ENCODE measurements at places on chromosomes 1 and 21.

- DNase-seq: no peak
These were observed 24.0 kb downstream of the HS2ST1 start for GRCh38 chr1:86938450-86938849.

DNA sequence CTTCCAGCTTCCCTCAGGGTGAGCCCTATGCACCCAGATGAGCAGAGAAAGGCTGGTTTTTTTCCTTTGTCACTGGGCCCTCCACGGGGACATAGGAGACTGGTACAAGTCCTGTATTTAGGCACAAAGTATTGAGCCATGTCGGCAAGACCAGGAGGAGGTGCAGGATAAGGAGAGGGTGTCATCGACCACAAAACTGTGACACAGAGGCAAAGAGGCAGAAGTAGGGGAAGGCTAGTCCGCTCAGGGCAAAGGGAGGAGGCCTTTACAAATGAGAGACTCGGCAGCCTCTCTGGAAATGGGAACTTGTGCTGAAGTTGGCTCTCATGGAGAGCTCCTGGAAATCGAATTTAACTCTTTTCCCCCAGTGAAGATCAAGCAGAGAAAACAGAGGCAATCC lies 70.7 kb upstream of the CAMK1G start:
- DNase-seq: no peak

GRCh38 chr1:81226603-81226928 lies 574.2 kb upstream of the ADGRL2 start:
- no peak for DNase-seq

DNA sequence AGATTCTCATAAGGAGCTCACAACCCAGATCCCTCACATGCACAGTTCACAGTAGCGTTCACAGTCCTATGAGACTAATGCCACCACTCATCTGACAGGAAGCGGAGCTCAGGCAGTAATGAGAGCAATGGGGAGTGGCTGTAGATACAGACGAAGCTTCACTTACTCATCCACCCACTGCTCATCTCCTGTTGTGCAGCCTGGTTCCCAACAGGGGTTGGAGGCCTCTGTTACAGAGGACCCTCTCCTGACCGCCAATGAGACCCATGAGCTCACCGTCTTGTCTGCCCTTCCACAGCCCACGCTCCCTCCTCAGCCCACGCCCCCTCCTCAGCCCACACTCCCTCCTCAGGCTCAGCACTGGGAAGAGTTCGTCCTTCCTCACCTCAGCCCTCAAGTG lies 39.6 kb downstream of the RSPH1 start:
- DNase-seq: peak; percentile 15

DNA sequence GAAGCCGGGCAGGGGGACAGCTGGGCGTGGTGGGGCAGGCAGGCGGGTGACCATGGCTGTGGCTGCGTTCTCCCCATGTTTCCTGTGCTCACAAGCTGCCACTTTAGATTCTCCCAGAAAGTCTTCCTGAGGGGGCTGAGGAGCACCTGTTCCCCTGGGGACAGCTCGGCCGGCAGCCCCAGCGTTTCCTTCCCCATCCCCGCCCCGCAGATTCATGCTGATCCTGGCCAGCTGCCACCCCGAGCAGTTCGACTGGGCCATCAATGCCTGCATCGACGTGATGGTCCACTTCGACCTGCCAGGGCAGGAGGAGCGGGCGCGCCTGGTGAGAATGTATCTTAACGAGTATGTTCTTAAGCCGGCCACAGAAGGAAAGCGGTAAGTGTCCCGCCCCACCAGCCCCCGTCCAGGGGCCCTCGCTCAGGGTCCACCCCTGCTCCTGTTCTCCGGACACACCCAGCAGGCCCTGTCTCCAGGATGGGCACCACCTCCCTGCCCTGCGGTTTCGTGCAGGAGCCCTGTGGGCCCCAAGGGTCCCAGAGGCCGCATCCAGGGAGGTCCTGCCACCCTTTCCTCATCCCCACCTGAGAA lies 10.9 kb upstream of the ATAD3B start:
- no peak for DNase-seq

DNA sequence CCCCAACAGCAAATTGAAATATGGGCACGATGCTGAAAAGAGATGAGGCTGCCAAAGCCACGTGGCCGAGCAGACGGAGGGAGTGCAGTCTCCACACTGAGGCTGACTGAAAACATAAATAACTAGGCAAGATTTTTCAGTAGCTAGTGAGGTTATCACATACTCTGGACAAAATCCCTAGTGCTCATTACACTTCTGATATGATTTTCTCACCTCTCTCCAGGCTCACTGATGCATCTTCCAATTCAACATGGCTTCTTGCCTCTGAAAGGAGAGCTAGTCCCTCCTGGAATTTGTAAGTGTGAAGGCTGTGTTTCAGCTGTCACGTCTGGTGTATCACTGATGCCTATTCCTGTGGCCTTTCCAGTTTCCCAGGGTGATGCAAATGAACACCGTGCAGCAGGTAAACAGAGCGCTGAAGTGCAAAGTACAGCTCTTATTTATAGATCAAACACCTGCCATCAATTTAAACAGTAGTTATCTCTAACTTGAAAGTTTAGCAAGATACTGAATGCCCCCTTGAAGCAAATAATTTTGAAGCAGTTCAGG lies 656.1 kb downstream of the KIF26B start:
- DNase-seq: no peak

- DNase-seq: no peak
These were observed 1.9 kb downstream of the PPFIA4 start for GRCh38 chr1:203028067-203028783.

- DNase-seq: no peak
These were observed 34.4 kb downstream of the NUCKS1 start for GRCh38 chr1:205715628-205716027.

DNA sequence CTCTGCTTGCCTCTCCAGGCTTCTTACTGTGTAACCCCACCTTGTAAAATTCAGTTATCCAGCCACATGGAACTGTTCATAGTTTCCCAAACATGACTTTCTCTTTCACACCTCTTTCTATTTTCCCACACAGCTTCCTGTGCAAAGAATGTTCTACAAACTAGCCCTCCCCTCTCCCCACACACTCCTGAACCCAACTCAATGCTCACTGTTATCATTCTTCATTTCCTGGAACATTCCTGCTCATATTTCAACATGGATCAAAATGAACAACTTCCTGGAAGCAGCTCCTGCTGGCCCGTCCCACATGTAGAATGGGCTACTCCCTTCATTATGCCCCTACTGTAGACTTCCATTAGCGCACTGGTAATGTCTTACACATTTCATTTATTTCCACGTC lies 7.5 kb upstream of the HSD11B1 start:
- no peak for DNase-seq

DNA sequence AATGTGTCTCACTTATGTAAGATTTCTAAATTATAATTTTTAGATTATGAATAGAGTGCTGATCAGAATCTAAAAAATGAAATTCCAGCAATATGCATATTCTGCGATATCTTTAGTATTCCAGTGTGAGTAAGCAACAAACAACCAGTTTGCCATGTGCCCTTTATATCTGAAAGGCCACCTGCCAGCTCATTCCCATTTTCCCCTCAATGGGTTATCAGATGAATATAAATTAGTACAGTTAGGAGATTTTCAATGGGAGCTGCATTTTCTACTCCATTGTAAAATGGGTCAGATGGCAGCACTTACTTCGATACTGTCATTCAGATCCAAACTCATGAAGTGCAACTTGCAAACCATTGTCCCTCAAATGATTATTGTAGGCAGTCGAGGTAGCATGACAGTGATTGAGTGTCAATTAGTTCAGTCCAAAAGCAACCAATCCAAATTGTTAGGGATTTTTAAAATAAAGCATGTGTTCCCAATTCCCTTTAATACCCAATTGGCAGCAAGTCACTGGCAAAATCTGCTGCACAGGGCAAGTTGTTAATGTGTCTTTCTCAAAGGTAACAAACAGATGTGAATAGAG lies 680.3 kb downstream of the LRRIQ3 start:
- DNase-seq: no peak

GRCh38 chr21:45540601-45540970 lies 1.7 kb downstream of the SLC19A1 start:
- DNase-seq: no peak

- DNase-seq: no peak
These were observed 190.5 kb upstream of the CSF3R start for GRCh38 chr1:36673202-36673601.

GRCh38 chr1:87450615-87451209 lies 122.0 kb downstream of the LMO4 start:
- DNase-seq: no peak

- no peak for DNase-seq
These were observed 200.6 kb downstream of the RGS7 start for GRCh38 chr1:241156231-241156965.

GRCh38 chr1:60963167-60963940 lies 119.0 kb upstream of the NFIA start:
- DNase-seq: no peak

DNA sequence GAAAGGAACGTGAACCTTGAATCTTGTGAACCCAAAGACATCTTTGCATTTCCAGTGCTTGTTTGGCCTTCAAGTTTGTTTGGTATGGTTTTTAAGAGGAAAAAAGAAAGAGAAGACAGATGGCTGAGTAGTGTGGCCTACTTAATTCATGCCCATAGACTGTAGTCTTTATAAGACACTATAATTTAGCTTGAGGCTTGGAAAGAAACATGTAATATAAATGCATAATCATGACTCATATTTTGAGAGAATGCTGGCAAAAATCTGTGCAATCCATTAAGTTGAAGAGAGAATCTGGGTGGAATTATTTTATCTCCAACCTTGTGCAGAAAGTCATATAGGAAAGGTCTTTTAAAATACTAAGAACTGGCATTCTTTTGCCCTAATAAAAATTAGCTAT lies 179.3 kb downstream of the SIPA1L2 start:
- DNase-seq: no peak

DNA sequence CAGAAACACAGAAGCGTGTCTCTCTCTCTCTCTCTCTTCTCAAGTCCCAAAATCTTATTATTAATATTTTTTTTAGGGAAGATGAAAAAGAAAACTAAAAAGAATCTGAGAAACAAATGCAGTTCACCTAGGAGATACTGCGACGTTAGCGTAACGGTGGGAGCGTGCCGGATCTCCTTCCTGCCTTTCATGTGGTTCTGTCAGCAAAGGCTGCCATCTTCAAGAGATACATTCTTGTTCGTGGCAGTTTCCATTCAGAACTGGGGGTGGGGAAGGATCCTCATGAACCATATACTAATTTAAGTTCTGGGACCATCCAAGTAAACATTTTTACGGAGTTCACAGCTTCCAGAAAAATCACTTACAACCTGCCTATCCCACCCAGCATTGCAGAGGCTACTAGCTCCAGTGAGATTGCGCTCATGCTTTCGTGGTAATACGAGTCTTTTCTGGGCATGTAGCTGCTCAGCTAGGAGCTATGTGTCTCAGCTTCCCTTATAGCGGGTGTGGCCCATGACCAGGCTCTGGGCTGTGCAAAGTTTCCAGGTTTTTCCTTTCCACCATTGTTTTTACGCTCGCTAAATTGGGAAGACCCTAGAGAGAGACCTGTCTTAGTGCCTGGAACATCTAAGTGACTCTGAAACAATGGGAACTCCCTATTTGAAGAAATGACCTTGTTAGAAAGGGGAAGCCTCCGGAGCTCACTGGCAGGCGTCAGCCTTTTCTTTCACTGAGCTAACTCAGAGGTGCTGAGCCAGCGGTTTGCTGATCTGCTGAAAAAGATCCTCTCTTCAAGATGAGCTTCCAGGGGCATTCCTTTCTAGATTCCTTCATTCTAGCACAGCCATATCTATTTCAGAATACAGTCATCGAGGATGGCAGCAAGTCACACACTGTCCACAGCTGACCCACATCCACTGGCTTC lies 17.3 kb downstream of the SLAMF1 start:
- DNase-seq: no peak

DNA sequence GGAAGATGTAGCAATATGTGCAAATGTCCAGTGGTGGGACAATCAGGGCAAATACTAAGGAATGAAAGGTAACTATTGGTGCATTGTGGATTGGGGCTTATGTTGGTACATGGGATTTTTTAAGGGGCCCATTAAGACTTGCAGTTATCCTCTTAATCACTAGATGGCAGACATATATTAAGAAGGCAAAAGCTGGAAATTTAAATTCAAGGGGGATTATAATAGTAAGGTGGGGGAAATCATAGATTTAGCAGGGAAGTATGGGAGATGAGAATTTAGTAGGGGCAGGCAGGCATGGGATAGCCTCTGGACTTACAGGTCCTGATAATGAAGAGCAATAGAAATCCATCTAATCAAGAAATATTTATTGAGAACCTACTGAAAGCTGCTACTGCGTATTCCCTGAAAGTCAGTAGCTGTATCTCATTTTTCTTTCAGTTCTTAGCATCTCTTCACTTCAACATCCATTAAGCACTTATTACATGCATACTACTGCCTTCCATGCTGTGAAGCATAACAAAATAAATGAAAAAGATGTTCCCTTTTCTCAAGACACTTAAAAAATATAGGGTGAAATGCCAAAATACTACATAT lies 251.8 kb downstream of the CRB1 start:
- no peak for DNase-seq

DNA sequence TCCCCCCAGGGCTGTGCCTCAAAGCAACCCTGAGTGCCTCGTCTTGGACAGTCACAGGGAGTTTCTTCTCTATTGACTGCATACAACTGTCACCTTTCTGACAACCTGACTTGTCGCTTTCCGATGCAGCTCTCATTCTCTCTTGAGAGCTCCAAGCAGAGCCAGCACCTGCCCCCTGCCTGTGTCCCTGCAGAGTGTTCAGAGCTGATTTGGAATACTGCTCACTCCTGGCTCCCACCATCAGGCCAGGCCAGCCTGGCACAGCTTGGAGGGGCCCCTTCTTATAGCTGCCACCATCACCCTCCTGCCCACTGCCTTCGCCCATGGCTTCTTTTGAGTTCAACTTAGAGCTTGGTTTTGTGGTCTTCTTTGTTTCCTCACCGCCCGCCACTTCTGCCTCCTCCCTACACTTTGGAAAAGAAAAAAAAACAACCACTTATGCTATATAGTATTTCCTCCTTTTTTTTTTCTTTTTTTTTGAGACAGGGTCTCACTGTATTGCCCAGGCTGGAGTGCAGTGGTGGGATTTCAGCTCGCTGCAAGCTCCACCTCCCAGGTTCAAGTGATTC lies 12.3 kb downstream of the NCF2 start:
- DNase-seq: no peak

DNA sequence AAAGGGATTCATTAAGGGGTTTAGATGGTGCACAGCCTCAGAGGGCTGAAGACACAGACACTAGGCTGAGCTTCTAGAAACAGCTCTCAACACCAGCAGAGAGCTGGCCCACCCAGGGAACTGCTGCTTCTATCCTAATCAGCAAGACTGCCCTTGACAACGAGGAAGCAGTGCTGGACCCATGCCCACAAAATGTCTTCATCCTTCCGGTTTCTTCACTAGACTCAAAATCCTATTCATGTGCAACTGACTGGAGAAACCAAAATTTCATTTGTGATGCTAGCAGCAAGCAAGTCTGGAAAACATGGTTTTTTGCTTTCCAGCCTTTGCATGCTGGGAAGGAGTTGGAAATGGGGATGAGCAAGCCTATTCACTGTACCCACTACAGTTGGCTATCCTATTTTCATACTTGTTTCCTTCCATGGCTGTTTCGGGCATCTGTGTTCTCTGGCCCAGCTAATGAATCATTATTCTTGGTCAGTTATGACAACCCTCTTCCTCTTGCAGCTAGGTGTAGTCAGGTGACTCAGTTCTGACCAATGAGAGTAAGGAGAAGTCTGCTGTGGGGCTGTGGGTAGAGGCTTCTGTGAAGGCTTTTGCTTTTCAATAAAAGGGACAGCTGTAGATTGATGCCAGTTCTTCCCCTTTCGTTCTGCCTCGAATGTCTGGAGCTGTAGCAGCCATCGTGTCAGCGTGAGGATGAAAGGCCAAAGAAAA lies 14.6 kb upstream of the TMEM61 start:
- DNase-seq: no peak

- no peak for DNase-seq
These were observed 61.6 kb downstream of the DHRS3 start for GRCh38 chr1:12556368-12556930.

All from stimulated activated CD4-positive, alpha-beta T cell treated with anti-CD3 and anti-CD28 coated beads, TNF-alpha, amount 100 ng/mL, for 4 hours (primary cell).